ENCODE measurements at places on chromosomes 16 and 17.

GRCh38 chr16:72309001-72309400, 137.0 kb upstream of the PMFBP1 start:
- DNase-seq, result no peak

- no peak for DNase-seq
These were observed 448 bp downstream of the MT1M start for GRCh38 chr16:56632848-56633365.

DNA sequence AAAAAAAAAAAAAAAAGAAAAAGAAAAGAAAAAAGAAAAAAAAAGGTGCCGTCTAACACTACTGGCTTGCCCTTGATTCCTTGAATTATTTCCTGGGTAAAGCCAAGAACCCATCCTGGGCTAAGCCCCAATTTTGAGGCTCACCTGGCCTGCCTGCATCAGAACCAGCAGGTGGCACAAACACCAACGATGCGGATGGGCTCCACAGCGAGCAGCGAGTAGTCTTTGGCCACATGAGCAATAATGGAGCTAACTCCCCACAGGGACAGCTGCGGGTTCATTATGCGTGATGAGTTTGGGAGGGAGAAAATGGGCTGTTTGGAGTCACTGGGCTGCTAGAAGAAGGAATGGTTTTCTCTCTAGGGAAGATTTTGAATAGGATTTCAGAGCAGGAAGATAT, 91.1 kb downstream of the ASIC2 start:
- no peak for DNase-seq

GRCh38 chr17:40309031-40309948, at the start of gene RARA:
TSS of gene RARA (plus strand) at chr17:40309180. CDS start at chr17:40331219, 22,039 bp downstream.
- DNase-seq, result no peak

DNA sequence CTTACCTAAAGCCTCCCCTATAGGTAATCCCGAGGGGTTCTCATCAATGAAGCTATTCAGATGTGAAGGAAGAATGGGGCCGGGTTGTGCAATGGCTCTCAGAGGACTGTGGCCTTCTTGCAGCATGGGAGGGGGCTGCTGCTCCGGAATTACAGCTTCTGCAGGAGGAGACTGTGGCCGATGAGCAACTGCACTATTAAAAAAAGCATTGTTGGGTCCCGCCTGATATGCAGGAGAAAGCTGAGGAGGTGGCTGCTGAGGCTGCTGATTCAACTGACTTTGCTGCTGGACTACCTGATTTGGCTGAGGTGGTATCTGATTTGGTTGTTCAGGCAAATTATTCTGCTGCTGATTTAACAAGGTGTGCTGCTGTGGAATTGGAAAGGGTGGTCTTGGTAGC, 64.8 kb downstream of the CACNG1 start:
- no peak for DNase-seq

DNA sequence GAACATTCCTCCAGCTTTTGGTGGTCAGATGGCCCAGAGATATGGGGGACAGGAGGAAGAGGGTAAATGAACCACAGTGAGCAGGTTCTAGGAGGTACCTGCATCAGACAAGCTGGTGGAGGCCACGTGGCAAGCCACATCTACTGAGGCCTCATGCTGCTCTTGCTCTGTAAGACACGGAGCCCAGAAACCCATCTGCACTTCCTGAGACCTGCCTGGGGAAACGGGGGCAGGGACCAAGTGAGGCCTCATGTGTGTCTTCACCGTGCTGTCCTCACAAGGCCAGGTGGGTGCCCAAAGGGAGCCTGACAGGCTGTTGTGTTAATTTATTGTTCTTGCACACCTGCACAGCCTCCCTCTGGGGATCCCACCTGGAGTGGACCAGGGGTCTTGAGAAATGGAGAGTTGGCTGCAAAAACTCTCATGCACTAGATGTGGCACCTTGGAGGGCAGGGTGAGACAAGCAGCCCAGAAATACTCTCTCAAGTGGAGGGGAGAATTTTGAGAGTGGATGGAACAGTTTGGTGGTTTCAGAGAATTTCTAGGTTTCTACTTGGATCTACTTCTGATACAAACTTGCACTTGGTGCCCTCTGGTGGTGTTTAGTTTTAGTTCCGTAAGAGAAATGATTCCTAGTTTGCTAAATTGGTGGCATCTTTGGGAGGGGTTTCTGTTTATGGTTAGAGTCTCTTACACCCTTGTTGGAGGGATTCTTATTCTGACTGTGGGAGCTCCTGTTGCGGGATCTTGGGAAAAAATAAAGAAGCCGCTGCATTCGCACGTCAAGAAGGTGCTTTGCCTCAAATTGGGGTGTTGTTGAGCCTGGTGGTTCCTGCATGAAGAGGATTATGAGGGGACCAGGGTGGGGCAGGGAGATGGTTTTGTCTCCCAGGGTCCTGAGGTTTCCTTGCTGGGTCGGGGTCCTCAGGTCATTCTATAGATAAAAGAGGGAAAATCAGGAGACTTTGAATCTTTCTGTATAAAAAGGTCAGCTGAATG, 47.5 kb downstream of the SLC6A2 start:
- DNase-seq, result no peak

DNA sequence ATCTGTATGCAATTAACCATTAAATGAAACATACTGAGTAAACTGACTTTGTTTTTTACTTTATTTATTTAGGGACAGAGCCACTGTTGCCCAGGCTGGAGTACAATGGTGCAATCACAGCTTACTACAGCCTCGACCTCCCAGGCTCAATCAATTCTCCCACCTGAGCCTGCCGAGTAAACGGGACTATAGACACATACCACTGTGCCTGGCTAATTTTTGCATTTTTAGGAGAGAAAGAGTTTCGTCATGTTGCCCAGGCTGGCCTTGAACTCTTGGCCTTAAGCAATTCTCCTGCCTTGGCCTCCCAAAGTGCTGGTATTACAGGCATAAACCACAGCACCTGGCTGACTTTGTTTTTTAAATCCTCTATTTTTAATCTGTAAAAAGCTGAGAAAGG, 42.6 kb downstream of the ANKFY1 start:
- no peak for DNase-seq

DNA sequence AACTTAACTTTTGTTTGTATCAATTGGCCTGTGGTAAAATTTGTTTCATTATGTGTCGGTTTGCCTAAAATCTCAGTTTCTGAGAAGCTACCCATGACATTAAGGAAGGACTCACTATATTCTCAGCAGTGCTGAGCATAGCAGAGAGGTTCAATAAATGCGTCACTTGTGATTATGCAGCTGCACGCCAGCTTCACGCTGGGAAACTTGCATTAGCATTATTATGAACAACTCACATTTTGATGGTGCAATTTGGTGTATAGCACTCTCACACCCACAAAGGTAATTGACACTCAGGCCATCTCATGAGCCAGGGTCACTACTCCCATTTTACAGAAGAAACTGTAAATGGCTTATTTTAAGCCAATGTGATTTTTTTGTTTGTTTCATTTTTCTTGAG, 80.6 kb upstream of the SALL1 start:
- DNase-seq, result no peak

DNA sequence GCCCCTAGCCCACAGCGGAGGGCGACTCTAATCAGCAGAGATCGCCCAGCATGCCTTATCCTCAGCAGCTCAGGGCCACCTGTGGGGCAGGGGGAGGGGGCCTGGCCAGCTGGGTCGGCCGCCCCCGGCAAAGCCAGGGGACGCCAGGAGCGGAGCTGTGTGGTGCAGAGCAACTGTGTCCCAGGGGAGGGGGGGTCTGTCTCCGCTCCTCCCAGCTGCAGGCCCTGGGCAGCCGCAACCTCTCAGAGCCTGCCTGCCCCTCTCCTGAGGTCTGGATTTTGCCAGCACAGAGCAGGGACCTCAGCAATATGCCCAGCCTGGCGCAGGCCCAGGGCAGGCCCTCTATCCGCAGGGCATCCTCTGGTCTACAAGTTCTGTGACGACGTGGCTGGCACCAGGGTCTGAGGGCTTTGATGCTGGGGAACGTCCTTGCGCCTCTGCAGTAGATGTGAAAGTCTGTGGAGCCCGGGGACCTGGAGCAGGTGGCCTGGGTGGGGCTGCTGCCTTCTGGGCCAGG, 36.5 kb upstream of the SLC38A10 start:
- DNase-seq, result no peak

DNA sequence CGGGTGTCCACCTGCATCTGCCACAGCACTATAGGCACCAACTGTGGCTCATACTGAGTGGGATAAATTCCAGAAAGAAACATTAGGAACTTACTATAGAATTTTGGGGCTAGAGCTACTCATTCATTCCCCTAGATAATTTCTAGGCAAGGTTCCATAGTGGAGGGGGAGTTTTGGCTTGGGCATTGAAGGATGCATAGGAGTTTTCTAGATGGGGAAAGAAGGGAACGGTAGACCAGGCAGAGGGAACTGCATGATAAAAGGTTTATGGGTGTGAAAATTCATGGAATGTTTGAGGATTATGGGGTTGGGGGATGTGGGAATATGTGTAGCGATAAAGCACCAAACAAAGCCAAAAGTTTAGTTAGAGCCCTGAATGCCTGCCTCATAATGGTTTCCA, 35.5 kb downstream of the IL4R start:
- no peak for DNase-seq

- no peak for DNase-seq
These were observed 11.5 kb downstream of the HAPSTR1 start for GRCh38 chr16:9102943-9103342.

DNA sequence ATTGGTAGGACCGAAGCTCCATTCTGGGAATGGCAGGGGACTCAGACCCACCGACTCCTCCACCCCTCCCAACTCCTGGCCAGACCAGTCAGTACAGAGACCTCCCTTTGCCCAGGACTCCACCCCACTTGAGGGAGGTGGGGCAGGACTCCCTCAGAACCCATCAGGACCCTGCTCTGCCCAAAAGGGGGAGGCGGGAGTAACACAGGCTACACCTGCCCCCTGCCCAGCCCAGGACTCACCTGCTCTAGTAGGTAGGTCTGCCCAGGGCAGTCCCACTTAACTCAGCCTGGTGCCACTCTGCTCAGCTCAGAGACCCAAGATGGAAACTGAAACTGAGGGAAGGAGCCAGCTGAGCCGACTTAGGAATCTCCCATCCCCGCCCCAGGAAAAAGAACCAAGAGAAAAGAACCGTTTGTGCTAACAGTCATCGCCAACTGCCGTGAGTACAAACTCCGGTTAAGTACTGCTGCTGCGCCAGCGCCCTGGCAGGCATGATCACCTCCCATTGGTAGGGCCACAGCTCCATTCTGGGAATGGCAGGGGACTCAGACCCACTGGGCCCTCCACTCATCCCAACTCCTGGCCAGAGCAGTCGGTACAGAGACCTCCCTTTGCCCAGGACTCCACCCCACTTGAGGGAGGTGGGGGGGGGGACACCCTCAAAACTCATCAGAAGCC, 503 bp downstream of the DHX58 start:
- no peak for DNase-seq

DNA sequence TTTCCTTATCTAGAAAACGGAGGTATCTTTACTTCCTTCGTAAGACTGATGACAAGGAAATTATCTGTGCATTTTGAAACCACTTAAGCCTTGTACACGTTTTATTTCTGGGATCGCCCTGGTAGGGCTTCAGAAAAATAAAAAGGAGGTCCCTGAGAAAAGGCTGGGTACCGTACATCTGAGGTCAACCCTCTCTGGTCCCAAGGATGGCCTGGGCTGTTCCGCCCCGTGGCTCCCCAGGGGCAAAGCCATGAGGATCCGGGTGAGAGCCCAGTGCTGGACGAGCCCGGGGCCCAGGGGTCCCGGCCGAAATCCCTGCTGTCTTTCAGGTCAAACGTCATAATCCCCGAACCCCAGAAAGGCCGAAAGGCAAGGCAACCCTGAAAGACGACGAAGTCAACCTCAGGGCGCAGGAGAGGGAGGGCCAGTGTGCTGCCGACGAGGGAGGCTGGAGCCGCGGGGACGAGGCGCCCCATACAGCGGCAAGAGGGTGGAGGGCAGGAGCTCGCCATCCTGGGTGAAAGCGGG, 656 bp upstream of the FUS start:
- DNase-seq, result no peak

DNA sequence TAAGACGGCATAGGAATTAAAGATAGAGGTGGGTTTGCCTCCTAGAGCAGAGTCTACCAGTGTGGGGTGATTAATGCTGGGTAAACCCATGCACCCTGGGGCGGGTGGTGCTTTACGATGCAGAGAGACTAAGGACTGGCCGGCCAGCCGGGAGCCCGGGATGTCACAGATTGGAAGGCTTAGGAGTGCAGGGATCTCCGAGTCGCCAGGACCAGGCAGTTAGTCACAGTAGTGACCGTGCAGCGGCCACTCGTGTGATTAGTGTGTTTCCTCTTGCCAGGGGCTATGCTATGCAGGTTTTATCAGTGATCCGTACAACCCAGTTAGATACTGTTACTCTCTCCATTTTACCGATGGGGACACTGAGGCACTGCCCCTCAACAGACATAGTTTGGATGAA, 10.4 kb downstream of the CMIP start:
- DNase-seq, result no peak
